CD4-positive, alpha-beta T cell treated with Interleukin-15 for 1 hour (primary cell): ENCODE measurements at places on chromosomes 5 and 9.

DNA sequence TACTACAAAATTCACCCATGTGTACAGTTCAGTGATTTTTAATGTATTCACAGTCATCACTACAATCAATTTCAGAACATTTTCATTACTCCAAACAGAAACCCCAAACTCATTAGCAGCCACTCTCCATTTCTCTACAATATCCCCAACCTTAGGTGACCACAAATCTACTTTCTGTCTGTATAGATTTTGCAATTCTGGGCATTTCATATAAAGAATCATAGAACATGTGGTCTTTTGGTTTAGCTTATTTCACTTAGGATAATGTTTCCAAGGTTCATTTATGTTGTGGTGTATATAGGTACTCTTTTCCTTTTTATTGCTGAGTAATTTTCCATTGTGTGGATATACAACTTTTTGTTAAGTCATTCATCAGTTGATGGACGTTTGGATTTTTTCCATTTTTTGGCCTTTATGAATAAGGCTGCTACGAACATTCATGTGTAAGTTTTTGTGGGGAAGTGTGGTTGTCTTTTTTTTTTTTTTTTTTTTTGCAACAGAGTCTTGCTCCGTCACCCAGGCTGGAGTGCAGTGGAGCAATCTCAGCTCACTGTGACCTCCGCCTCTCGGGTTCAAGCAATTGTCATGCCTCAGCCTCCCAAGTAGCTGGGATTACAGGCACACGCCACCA is 54.5 kb downstream of the DOCK8 start:
- peak; percentile 40 for DNase-seq

DNA sequence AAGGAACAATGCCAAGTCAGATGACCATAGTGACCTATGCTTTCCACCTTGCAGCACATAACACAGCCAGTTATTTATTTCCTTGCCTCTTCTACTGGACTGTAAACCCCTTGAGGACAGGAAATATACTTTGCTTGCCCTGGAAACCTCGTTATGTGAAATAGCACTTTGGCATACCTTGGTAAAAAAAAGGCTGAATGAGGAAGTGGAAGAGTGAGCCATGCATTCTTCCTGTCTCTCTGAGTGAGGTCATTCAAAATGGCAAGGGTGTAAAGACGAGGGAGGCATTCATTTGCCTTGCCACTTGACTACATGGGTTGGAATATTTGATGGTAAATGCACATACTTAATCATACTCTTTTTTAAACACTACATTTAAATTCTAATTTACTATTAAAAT is 42.8 kb upstream of the SVEP1 start:
- no peak for DNase-seq

GRCh38 chr9:91578911-91579310 is 155.3 kb upstream of the NFIL3 start:
- DNase-seq, result no peak

DNA sequence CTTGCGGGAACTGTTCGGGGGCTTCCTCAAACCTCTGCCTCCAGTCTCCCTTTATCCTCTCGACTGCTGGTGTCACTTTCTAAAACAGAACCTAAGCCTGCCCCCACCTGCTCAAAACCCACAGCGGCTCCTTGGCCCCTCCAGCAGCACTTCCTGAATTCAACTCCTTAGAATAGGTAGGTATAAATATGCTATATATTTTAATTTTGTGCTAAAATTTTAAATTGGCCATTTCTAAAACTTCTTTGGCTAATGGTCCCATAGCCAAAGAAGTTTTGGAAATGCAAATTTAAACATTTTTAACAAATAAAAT is 71.8 kb upstream of the TBC1D2 start:
- DNase-seq, result no peak

DNA sequence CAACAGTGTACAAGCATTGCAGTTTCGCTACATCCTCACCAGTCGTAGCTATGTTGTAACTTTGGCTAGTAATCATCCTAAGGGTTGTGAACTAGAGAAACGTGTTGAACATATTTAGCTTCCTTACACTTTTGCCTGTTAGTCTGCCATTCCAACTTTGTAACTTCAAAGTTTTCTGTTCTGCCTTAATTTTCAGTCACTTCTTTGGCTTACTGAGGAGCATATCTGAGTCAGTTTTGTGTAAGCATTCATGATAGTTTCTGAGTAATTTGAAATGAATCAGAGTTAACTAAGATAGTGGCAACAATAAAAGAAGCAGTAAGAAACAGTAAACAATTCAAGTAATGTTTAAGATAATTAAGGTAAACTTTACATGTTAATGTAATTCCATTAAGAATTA is 58.9 kb upstream of the MCCC2 start:
- no peak for DNase-seq

DNA sequence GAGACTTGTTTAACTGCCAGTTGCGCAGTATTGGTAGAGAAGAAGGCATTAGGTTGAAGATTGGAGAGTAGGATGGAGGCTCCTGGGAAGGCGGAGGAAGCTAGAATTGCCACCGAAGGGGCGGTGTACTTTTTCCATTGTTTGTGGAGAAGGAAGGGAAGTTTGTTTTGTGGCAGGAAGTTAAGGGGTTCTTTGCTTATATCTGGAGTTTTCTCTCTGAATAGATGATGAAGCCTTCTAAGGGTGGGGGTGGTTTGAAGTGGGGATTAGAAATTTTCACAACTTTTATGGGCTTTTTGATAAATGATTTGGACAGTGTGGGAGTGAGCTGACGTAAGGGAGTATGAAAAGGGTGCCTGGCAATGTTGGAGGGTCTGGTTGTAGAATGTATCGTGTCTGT is 59.3 kb downstream of the SNX30 start:
- no peak for DNase-seq

DNA sequence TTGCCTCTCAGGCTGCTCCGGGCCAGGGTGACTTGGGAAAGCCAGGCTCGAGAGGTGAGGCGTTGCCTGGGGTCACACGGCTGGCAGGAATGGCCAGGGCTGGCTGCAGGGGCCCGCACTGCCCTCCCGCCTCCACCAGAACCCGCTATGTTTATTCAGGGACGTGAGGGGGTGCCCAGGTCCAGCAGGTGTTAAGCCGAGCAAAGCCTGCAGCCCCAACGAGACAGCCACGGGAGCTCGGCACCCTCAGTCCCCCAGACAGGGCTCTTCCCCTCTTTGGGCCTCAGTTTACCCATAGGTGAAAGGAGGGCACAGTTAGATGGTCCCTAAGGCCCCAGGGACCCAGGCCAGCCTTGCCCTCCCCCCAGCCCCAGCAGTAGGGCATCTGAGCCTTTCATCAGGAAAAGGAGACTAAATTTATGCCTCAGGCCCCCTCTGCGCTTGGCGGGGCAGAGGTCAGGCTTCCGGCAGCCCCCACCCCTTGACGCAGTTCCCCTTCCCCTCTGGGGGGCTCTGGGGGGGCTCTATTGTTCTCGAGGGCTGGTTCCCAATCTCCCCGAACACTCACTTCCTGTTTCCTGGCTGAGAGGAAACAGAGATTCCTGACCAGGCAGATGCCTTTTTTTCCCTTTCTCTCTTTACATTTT is 7.1 kb upstream of the EGFL7 start:
- no peak for DNase-seq

DNA sequence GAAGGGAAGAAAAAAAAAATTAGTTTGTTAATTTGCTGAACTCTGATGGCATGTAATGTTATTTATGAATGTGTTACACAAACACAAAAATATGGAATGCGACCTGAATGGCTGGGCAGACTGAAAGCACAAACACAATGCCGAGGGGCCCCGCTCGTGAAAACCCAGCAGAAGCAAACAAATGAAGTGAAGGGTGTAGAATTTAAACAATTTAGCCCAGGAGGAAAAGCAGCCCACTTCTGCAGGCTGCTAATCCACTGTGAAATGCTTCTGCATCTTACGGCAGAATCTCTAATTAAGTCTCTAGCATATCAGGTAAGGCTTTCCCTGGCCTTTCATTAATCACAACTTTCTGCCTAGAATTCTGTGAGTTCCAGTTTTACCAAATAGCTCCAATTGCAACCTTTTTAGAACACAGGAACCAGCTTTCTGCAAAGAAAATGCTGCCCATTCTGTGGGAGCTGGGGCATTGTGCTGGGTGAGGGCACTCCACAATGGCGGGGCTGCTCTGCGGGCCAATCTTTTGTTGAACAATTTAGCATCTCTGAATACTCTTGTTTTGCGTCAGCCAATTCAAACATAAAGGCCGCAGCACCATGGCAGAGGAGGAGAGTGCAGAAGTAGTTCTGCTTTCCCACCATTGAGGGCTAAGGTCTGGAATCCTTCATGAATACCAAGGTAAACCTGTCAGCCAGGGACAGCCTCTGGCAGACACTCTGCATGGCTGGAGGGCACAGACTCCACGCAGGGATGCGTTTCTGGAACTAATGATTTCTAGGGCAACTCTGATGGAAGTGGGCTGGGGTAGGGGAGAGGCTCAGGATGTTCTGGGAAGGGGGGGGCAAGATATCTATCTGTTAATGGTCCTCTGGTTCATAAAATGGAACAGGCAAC is 66.4 kb downstream of the PTCH1 start:
- no peak for DNase-seq

DNA sequence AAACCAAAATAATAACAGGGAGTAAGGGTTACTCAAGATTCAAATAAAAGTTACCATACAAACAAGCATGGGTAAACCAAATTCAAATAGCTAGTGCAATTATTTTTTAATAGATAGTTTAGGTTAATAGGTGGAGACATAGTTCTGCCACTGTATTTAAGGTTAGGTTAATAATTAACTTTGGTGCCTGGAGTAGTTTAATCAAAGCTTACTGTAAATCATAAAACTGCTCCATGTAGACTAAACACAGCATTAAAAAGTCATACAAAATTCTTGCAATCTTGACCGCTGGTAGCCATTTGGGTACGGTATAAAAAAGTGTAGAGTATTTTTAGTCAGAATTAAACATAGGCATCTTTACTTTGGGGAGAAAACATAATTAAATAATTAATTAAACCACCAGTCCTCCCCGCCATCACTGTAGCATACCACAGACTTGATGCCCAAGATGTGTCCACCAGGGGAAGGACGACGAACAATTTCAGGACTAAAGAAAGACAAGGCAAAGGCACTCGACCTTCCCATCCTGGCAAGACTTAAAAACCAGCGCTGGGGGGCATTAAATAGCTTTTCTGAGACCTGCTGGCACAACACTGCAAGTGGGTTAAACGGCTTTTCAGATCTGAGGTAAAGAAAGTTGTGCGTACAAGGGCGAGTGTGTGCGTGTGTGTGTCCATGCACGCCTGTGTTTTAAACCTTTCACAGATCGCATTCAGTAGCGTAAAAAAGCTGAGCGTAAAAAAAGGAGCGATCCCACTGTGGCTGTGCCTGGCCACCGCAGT is 2.9 kb downstream of the SEMA6A start:
- no peak for DNase-seq

GRCh38 chr5:4977416-4978110 is 162.6 kb upstream of the ADAMTS16 start:
- no peak for DNase-seq

DNA sequence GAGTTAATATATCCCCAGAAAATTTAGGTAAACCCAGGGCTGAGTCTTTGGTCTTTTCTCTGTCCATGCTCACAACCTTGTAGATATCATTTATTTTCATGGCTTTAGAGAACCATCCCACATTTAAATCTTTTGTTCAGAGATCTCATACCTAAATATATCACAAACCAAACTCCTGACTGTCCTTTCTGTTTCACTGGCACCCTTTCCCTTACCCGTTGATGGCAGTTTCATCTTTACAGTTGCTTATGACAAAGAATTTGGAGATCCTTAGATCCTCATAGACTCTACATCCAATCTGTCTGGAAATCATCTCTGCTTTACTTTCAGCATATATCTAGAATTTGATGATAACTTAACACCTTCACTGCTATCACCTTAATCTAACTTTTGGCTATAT is 19.2 kb downstream of the RNF180 start:
- DNase-seq, result no peak

- no peak for DNase-seq
Measured at GRCh38 chr5:158380661-158381060, 521.7 kb upstream of the CLINT1 start.

DNA sequence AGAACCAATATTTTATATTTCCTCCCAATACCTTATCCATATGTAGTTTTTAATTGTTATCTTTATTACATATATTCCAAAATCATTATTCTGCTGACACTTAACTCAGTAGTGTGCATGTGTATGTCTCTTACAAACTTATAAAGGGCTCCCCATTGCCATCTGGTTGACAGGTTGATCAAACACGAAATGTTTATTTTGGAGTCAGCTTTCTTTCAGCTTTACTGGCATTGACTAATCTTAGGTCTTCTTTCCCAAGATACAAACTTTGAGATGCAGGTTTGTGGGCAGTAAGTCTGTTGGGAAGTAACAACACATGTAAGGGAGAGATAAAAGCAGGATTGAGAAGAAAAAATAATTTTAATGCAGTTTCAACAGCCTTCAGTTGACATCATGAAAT is 716.0 kb upstream of the CHD1 start:
- no peak for DNase-seq

GRCh38 chr5:95554331-95554646 is 488 bp downstream of the SKIC3 start:
- no peak for DNase-seq

- no peak for DNase-seq
Measured at GRCh38 chr5:137344723-137345322, 154.3 kb downstream of the SPOCK1 start.

GRCh38 chr9:126483468-126484073 is 130.2 kb upstream of the LMX1B start:
- no peak for DNase-seq

GRCh38 chr5:154647761-154648145 is 107.4 kb upstream of the LARP1 start:
- DNase-seq, result no peak

DNA sequence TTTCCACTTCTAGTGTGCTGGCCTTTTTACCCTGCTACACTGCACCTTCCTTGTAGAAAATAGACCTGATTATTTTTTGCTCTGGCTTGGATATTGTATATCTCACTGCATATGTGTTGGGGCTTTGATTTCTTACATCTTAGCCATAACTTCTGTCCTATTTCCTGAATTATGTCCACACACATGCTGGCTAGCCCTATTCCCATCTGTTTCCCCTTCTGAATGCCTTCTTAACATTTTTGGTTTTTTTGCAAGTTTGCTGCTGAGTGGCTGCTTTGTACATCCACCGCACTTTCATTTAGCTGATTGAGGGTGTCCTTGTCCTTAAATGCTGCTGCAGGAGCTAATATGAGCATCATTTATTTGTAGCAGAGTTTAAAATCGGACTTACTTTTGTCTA is 26.9 kb downstream of the CFAP95 start:
- DNase-seq, result no peak

DNA sequence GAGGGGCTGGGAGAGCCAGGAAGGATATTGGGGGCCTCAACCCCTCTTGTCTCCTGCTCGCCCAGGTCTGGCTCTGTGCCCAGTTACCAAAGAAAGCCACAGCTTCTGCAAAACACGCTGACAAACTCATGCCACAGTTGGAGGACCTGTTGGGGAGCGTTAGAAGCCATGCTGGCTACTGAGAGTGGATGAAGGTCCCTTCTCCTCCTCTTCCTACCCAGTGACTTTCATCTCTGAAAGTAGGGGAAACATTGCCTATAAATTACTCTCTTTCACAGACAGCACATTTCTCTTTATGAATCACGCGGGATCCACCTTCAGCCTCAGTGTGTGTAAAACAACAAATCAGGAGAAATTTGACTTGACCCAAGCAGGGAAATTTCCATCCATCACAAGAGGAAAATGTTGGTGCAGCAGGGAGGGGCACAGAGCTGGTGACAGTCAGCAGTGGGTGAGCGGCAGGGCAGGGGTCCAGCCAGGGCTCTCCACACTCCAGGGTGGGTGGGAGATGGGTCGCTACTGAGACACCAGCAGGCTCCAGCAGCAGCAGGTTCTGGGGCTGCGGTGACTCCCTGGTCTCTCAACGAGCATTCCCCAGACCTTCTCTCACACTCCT is 181.9 kb downstream of the FGF18 start:
- peak; percentile 34 for DNase-seq

GRCh38 chr9:127676638-127677037 is 30.1 kb upstream of the CFAP157 start:
- DNase-seq, result no peak
